ENCODE measurements at places on chromosomes 11 and 22.

DNA sequence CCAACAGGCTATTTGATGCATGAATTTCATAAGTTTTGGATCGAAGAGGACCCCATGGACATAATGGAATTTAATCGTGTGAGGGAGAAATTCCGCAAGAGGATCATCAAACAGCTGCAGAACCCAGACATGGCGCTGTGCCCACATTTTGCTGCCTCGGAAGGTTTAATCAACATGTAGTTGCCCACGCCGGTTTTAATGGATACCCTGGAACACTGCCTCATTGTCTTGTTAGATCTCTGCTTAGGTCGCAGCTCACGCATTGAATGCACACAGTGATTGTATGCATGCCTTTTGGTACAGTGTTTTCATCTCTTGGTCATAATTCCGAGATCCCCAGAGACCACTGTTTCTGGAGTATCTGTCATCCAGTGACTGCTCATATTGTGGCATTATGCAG, 46.8 kb downstream of the SLN start:
- DNase-seq = no peak

- no peak for DNase-seq
These were observed 6.7 kb downstream of the SLC37A2 start for GRCh38 chr11:125069796-125070195.

GRCh38 chr22:29882716-29883044, 294 bp upstream of the MTMR3 start:
- DNase-seq = no peak

DNA sequence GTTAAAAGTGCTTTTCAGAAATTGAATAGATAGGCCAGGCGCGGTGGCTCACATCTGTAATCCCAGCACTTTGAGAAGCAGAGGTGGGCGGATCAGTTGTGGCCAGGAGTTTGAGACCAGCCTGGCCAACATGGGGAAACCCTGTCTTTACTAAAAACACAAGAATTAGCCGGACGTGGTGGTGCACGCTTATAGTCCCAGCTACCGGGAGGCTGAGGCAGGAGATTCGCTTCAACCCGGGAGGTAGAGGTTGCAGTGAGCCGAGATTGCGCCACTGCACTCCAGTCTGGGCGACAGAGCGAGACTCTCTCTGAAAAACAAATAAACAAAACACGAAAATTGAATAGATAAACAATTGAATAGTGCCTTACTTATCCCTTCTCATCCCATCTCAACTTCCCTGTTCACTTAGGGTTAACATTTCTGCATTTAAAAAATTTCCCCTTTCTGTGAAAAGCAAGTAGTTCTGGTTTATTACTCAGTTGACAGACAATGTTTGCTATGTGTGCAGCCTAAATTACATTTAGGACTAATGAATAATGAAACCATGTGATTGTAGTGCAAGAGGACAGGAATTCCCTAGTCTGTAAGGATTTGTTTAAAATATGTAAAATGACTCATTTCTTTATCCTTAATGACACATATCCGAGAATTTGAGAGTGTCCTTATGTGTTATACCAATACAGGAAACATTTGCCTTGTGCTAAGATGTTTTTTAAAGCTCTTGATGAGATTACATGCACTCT, 6.0 kb downstream of the RNF169 start:
- no peak for DNase-seq

DNA sequence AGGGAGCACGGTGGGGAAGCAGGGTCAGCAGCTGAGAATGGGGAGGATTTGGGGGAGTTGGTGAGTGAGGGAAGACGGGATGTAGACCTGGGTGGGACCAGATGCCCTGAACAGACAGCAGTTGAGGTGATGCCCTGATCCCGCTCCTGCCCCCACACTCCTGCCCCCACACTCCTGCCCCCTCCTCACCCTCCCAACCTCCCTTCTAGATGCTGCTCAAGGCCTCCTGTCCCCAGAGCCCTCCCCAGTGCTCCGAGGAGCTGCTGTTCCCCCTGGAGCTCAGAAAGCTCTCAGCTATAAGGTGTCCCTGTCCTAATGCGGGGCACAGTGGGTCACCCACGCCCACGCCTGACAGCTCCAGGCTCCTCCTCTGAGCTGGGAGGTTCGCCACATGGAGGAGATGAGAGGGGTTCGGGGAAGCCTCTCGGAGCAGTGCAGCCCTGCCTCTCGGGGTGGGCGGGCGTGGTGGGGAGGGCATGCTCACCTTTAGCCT, 25.1 kb upstream of the TTLL12 start:
- no peak for DNase-seq

DNA sequence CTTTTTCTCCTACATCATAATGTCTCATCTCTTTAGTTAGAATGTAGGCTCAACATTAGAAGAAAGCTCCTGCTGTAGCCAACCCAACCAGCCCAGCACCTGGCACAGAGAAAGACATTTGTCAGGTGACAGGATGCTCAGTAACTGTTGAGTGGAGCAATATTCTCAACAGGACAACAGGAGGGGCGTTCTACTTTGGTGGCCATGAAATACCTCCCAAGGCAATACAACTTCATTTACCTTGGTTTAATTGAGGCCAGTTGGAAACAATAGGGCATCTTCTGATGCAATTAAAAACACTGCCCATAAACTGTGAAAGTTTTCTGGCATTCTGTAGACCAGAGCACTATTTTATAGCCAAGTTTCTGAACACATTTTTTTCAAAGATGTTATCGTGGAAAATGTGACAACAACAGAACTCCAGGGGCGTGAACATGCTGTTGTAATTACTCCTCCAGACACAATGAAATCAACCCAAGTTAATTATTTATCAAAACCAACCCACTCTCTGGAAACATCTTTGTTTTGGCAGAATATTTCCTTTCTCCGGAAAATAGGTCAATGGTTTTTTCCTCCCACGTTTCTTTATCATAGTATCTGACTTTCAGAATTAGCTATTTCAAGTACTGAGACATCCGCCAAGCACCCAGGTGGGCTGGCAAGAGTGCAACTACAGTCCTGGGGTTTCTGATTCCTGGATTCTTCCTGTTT, 538.1 kb downstream of the SOX6 start:
- no peak for DNase-seq

GRCh38 chr11:6633422-6634408, 14.5 kb upstream of the TPP1 start:
- DNase-seq = no peak

Measured in CD4-positive, alpha-beta T cell treated with Interleukin-17A for 1 hour (primary cell).